Mesenteric fat pad (tissue), 1 donor: ENCODE measurements at places on chromosomes 5 and 9. TPM values are rescaled to one million over a fixed set of nuclear protein-coding genes. Genes with fewer than 3 reads are reported as not detected.

ANKRD31 gene
- total RNA-seq = 0.13 TPM

- DNase-seq = no peak
Observed at GRCh38 chr5:126857472-126858410, 80.8 kb downstream of the LMNB1 start.

DNA sequence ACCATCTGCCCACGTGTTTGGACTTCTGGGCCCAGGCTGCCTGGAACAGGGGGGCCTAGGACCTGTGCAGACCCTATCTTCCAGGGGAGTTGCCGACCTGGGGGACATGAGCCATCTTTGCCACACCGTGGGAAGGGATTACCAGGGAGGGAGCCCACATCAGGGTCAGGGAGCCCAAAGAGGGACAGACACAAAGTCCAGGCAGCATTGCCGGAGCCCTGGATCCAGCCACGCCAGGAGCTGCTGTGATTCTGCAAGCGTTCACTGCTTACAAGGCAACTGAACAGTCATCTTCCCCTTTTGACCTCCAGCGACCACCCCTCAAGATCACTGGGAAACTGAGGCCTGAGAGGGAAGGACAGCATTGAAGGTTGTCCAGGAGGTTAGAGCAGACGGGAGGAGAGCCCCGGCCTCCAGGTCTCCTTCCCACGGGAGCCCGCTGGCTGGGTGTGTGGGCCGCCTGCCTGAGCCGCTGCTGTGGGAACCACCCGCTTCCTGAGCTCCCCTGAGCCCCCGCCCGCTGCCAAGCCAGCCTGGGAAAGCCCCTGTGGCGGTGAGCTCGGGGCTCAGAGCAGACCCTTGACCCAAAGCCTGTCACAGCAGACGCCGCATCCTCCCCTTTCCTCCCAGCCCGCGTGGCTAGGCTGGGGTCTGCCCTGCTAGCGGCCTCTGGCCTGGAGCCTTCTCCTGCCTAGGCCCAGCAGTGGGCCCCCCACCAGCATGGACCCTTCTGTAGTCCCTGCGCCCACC is 17.1 kb upstream of the NOTCH1 start:
- DNase-seq = no peak

SH3RF2 gene
- 1.6 TPM for total RNA-seq

GRCh38 chr9:127136081-127136879 is 13.8 kb upstream of the ANGPTL2 start:
- peak; percentile 72 for DNase-seq
